ENCODE measurements at places on chromosomes 11 and 22. TPM values are rescaled to one million over a fixed set of nuclear protein-coding genes. Genes with fewer than 3 reads are reported as not detected.

Gene IRAG1
- 0.89 TPM for total RNA-seq

Gene PITPNM1
- total RNA-seq, result 30.3 TPM

Gene LUZP2
- not detected for total RNA-seq

Gene TMEM191B
- total RNA-seq, result not detected

Gene CSF2RB
- total RNA-seq, result not detected

Gene RBX1
- total RNA-seq, result 127 TPM

Gene GGT5
- 28.3 TPM for total RNA-seq

Gene OR10A5
- total RNA-seq, result not detected

Gene GPR83
- total RNA-seq, result not detected

Gene CCDC87
- under 0.01 TPM for total RNA-seq

Gene DEUP1
- not detected for total RNA-seq

Gene OR51B4
- not detected for total RNA-seq

Gene SYCE3
- total RNA-seq, result not detected

Gene MOV10L1
- total RNA-seq, result 0.89 TPM

Gene SLC22A9
- total RNA-seq, result not detected

Gene SLC43A1
- 19.9 TPM for total RNA-seq

Gene HBE1
- total RNA-seq, result not detected

Gene DSCAML1
- not detected for total RNA-seq

Gene CENPM
- total RNA-seq, result 43.8 TPM

Gene MUC2
- total RNA-seq, result not detected

Gene MLC1
- not detected for total RNA-seq

Gene NCAM1
- 6.9 TPM for total RNA-seq

Gene HNRNPUL2
- 6.9 TPM for total RNA-seq

Gene APOC3
- not detected for total RNA-seq

Gene APOL4
- total RNA-seq, result under 0.01 TPM

Gene PKDREJ
- total RNA-seq, result not detected

Gene KDM4D
- 0.53 TPM for total RNA-seq

Gene MMP12
- total RNA-seq, result not detected

Gene DERL3
- total RNA-seq, result 2.3 TPM

Gene OR51I1
- not detected for total RNA-seq
